ENCODE measurements at places on chromosomes 1 and 21. TPM values are rescaled to one million over a fixed set of nuclear protein-coding genes. Genes with fewer than 3 reads are reported as not detected.

LAD1 gene
- 1.4 TPM for total RNA-seq

DNA sequence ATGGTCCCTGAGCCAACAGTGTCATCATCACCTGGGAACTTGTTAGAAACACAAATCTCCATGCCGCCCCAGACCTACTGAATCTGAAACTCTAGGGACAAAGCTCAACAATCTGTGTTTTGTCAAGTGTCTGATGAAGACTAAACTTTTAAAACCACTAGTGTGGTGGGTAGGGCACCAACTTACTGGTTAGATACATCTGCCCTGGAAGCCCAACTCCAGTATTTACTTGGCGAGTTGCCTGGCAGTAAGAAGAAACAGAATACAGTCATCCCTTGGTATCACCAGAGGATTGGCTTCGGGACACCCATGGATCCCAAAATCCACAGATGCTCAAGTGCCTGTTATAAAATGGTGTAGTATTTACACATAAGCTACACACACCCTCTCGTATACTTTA, 367.9 kb upstream of the DUSP10 start:
- no peak for DNase-seq

- DNase-seq = peak; percentile 34
Measured at GRCh38 chr21:36917471-36918158, 48.9 kb downstream of the HLCS start.

- no peak for DNase-seq
Measured at GRCh38 chr21:14353726-14354125, 29.2 kb downstream of the HSPA13 start.

GRCh38 chr1:197252973-197253372, 15.1 kb upstream of the CRB1 start:
- no peak for DNase-seq

GRCh38 chr1:234532503-234532922, 53.5 kb upstream of the TARBP1 start:
- no peak for DNase-seq

DNA sequence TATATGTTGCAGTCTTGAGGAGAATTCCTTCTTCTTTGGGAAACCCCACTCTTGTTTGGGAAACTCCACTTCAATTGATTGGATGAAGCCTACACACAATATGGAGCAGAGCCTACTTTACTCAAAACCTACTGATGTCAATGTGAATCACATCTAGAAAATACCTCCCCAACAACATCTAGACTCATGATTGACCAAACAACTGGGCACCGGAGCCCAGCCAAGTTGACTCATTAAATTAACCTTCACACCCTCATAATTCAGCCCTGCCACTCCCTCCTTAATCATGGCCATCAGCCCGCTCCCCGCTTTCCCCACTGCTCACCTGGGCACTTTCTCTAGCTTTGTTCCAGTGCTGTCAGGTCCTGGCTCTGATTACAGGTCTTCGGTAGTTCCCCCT, 208.1 kb upstream of the MAP1LC3C start:
- DNase-seq = no peak

DNA sequence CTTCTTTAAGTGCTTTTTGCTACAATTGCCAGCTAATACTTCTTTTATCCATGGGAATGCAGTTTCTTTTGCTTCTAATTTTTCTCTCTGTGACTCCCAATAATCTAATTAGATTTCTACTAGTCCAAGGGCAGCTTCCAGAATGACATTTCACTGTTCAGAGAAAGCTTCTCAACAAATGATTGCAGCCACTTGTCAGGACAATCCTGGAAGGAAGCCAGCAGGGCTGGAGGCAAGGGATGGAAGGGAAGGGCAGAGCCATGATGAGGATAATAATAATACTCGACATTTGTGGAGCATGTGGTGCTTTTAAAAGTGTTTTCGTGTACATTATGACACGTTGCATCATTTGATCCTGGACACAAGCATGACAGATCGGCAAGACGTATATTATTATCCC, 19.4 kb downstream of the F11R start:
- DNase-seq = peak; percentile 39

- DNase-seq = no peak
Measured at GRCh38 chr1:150708595-150708994, 11.6 kb upstream of the GOLPH3L start.

DNA sequence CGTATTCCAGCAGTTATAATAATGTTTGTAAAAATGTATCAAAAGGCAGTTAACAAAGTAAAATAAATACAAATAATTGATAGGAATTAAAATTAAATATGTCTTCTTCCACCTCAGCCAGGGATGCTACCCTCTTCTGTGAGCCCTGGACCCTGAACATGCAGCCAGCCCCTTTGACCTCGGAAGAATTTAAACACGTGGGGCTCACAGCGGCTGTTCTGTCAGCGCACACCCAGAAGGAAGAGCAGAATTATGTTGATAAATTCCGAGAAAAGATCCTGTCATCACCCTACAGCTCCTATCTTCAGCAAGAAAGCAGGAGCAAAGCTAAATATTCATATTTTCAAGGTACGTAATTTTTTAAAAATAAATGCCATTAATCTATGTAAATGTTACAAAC, 26.5 kb downstream of the UTS2 start:
- DNase-seq = no peak

- DNase-seq = no peak
Measured at GRCh38 chr1:11875094-11875493, 16.3 kb upstream of the NPPB start.

TOR1AIP2 gene
- 40.8 TPM for total RNA-seq

- DNase-seq = no peak
Measured at GRCh38 chr1:24315391-24315790, 3.8 kb upstream of the GRHL3 start.

DNA sequence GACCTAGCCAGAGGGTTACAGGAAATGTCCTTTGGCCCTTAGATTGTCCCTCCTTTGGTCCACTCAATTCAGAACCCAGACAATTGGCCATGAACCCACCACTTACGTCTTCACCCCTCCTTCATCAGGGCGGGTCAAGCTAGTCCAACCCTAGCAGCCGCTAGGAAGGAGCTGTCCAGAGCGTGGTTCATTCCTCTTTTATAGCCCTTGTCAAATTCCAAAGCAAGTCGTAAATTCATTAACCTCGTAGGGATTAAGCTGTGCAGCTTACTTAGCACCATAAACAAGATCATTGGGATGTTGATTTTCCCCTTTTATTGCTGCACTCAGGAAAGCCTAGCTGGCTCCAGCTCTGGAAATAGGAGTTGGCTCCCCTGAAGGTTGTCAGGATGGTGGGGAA, 90.1 kb downstream of the TMEM53 start:
- DNase-seq = no peak

GRCh38 chr1:200890818-200891773, 3.6 kb upstream of the INAVA start:
- DNase-seq = no peak

DNA sequence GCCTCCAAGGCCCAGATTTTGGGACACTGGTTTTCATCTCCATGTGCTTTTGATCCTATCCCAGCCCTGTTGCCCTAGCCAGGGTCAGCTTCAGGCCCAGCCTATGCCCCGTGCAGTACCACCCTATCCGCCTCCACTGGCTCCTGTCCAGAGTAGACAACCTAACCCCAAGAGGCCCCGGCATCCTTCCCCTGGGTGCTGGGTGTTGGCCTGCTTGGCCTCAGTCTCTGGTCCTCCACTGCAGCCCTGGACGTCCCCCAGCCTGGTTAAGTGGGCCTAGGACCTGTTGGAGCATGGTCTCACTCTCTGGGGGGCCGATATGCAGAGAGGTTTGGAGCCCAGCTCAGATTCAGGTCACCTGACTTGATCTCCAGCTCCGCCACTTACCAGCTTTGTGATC, 1.6 kb downstream of the CSF3R start:
- DNase-seq = no peak

DNA sequence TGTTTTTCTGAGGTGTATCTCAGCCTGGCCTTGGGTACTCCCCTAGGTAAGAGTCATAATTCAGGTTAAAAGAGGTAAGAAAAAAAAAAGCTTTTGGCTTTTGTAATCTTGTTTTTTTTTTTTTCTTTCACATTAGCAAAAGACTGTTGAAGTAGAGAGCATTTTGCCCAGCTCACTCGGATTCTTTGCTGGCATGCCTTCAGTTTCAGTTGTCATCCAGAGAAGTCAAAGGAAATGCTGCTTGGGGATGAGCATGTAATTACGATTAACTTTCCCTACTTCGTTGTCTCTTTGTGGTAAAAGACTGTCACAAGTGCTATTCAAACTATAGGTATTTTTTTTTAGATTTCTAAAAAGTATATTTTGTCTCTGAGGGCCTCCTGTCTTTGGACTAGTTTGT, 6.3 kb downstream of the BACH1 start:
- no peak for DNase-seq

- no peak for DNase-seq
Measured at GRCh38 chr21:42550817-42551216, 37.2 kb downstream of the SLC37A1 start.

DNA sequence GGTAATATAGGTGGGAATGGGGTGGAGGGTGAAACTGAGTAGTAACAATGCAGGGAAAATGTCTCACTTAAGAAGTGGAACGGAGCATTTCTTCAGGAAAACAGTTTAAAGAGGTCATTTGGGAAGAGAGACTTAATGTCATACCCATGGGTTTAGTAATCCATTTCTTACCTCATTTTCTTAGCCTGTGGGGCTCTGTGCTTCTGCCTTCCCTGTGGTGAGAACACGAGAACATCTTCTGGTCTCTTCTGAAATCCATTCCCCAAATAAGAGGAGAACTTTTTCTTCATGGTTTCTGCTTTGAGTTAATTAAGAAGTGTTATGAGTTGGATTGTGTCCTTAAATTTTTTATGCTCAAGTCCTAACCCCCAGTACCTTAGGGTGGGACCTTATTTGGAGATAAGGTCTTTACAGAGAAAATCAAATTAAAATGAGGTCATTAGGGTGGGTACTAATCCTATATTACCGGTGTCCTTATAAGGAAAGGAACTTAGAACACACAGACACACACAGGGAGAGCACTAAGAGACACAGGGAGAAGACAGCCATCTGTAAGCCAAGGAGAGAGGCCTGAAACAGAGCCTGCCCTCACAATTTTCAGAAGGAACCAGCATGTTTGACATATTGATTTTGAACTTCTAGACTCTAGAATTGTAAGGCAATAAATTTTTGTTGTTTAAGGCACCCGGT, 5.4 kb downstream of the CCDC190 start:
- DNase-seq = no peak

GRCh38 chr21:46557919-46558392, 46.9 kb downstream of the S100B start:
- no peak for DNase-seq

- no peak for DNase-seq
Measured at GRCh38 chr1:109391157-109391556, 6.6 kb downstream of the SORT1 start.

- DNase-seq = no peak
Measured at GRCh38 chr21:18069875-18070274, 174.8 kb upstream of the CHODL start.

- no peak for DNase-seq
Measured at GRCh38 chr1:29974316-29974724, 738.0 kb downstream of the PTPRU start.

OR2L8 gene
- total RNA-seq = not detected

- no peak for DNase-seq
Measured at GRCh38 chr1:35590476-35591040, 17.4 kb downstream of the TFAP2E start.

DNA sequence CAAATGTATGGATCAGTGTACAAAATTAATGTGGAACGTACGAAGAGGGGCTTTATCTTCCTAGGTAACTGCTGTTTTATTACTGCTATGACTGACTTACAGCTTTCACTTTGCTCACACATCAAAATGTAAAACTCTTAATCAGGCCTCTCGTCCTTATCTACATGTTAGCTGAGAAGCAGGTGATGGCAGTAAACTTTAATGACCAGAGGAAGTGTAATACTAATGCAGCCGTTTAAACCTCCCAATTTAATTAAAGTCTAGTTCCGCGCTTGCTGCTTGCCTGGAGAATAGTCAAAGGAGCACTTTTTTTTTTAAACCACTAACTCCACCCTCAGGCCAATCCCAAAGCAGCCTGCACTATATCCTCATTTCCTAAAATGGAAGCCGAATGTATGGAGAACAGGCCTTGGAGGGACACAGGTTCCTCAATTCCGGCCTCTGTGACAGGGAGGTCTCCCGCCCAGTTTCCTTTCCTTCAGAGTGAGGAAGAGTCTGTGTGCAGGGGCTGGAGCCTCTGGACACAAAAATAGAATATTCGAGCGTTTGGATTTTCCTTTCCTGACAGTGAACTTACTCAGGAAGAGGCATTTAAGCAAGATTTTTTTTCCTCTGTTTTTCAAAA, 36.7 kb upstream of the RASAL2 start:
- DNase-seq = no peak

- DNase-seq = no peak
Measured at GRCh38 chr1:194233069-194233468, 1046.7 kb upstream of the B3GALT2 start.

CHAF1B gene
- 0.84 TPM for total RNA-seq

HCN3 gene
- total RNA-seq = 1.6 TPM

SEMA6C gene
- 23.6 TPM for total RNA-seq

SEC16B gene
- total RNA-seq = 2.1 TPM

LRRC39 gene
- total RNA-seq = 102 TPM

DNA sequence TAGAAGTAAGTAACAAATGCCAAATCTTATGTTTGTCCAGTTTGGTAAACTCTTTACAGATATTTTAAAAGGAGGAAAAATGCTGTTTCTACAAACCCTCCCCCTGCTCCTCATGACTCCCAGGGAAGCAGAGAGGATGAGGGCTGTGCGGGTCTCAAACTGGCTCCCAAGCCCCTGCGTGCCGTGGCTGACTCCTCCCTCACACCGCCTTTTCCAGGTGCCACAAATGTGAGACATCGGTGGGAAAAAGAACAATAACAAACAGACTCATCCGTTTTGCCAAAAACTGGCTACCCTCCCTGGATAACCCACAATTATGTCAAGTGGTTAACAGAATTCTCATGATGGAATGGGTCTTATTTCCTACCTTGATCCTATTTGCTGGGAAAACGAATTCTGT, 594.6 kb downstream of the PTPRU start:
- DNase-seq = no peak

DNA sequence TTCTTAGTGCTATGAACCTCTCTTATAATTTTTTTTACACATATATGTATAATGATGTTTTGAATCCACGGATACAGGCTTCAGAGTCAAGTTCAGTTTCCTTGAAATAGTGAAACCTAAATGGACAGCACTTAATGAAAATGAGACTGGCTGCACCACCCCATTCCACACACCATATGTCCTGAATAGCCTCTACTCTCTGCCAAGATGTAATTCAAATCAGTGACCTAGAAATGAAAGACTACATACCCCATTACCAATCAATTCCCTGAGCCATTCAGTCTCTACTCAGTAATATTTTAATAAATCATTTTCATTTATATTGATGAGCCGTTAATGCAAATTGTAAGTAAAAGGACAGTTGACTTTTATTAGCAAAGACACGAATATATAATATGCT, 614.9 kb upstream of the TMPRSS15 start:
- no peak for DNase-seq

GRCh38 chr1:7808253-7808844, 24.3 kb downstream of the PER3 start:
- DNase-seq = no peak

DNA sequence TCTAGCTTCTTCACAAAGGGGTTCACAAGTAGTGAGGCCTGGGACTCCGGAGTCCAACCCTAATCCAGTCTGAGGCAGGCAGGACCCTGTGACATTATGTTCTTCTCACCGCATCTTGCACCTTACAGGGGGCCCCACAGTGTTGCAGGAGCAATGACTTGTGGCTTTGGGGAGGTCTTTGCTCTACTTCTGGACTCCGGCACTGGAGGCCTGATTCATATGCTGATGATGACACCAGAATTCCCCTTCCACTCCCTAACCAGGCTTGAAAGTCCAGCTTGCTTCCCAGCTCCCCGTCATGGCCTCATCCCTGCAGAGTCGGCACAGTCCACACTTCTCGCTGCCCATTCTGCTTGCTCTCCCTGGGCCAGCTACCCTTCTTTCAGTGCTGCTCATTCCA, 96.3 kb upstream of the SLC44A3 start:
- DNase-seq = no peak
